ENCODE measurements at places on chromosomes 2 and 18. TPM values are rescaled to one million over a fixed set of nuclear protein-coding genes. Genes with fewer than 3 reads are reported as not detected.

The GPR17 gene
- not detected for total RNA-seq

The GALNT14 gene
- total RNA-seq: not detected

The MAB21L4 gene
- not detected for total RNA-seq

The SF3B6 gene
- total RNA-seq: 26.9 TPM

The IL36G gene
- not detected for total RNA-seq

The SLC30A3 gene
- 7.6 TPM for total RNA-seq

DNA sequence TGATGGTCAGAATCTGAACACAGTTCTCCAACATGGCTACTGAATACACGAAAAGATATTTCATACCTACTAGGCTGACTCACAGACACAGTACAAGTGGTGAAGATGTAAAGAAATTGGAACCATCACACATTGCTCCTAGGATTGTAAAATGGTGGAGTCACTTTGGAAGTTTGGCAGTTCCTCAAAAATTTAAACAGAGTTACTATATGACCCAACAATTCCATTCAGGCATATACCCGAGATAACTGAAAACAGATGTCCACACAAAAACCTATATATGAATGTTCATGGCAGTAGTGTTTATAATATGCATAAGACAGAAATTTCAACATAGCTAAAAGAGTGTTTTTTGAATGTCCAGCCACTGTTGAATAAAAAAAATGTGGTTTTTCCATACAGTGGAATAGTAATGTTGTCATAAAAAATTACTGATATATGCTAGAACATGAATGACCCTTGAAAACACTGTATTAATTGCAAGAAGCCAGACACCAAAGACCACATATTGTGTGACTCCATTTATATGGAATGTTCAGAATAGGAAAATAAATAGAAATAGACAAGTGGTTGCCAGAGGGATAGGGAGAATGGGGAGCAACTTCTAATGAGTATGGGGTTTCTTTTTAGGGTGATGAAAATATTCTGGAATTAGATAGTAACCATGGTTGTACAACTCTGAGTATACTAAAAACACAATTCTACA lies 10.1 kb downstream of the RMP24 start:
- no peak overlapping the region for H3K27ac ChIP-seq
- DNase-seq: no peak
- no peaks in the 10 kb centered on the region for H3K27me3 ChIP-seq
- H3K4me3 ChIP-seq: no peak overlapping the region
- H3K36me3 ChIP-seq: peaks cover 22% of the 10 kb centered on the region
- H3K4me1 ChIP-seq: no peaks in the 10 kb centered on the region

GRCh38 chr2:241842620-241843211 lies 16.0 kb downstream of the PDCD1 start:
- H3K4me1 ChIP-seq: peaks cover 8% of the 10 kb centered on the region
- no peak overlapping the region for H3K4me3 ChIP-seq
- peak; percentile 64 for DNase-seq
- peak overlapping the region; percentile 36 for H3K27ac ChIP-seq

DNA sequence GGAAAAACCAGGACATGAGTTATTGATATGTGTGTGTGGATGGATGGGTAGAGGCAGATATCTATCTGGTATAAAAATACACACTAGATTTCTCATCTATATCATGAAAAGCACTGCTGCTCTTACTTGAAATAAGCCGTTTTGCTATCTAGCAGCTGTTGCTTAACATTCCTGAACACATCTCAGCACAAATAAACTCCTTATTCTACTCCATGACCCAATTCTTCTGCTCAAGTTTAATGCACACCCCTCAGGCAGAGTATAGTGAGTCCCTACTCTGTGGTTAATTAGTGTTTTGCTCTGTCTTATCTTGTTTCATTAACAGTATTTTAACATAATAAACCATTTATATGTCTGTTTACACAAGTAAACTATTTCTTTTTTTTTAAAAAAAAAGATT lies 134.2 kb downstream of the CBLN2 start:
- no peak overlapping the region for H3K4me3 ChIP-seq
- no peaks in the 10 kb centered on the region for H3K27me3 ChIP-seq
- no peak for DNase-seq
- H3K4me1 ChIP-seq: no peaks in the 10 kb centered on the region

GRCh38 chr2:191713837-191714236 lies 35.9 kb downstream of the NABP1 start:
- no peaks in the 10 kb centered on the region for H3K27me3 ChIP-seq
- no peaks in the 10 kb centered on the region for H3K4me1 ChIP-seq
- no peak overlapping the region for H3K4me3 ChIP-seq
- no peak for DNase-seq
- no peaks in the 10 kb centered on the region for H3K36me3 ChIP-seq

- no peak overlapping the region for H3K27ac ChIP-seq
- H3K36me3 ChIP-seq: no peaks in the 10 kb centered on the region
- H3K4me1 ChIP-seq: no peaks in the 10 kb centered on the region
- DNase-seq: no peak
- no peaks in the 10 kb centered on the region for H3K27me3 ChIP-seq
Measured at GRCh38 chr18:49591775-49592174, 29.9 kb downstream of the LIPG start.

GRCh38 chr18:50410008-50410407 lies 35.2 kb downstream of the SKA1 start:
- H3K4me1 ChIP-seq: no peaks in the 10 kb centered on the region
- DNase-seq: no peak
- H3K36me3 ChIP-seq: no peaks in the 10 kb centered on the region
- no peak overlapping the region for H3K4me3 ChIP-seq

DNA sequence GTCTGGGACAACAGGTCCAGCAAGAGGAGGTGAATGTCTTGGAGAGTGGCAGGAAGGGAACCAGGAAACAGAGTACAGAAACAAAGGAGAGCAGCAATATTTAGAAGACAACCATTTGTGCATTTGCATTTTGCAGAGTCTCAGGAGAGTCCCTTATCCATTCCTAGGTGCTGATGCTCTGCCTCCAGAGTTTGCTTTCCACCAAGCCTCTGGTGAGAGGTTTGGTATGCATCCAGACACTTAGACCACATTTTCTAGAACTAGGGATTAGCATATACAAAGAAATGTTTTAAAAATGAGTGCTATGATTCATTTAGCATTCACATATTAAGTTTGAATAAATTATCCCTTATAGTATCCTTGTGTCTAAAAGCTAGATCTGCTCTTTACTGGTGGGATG lies 18.5 kb upstream of the LRATD1 start:
- no peak overlapping the region for H3K27ac ChIP-seq
- H3K27me3 ChIP-seq: no peaks in the 10 kb centered on the region
- H3K4me3 ChIP-seq: no peak overlapping the region
- no peaks in the 10 kb centered on the region for H3K36me3 ChIP-seq
- no peak for DNase-seq

DNA sequence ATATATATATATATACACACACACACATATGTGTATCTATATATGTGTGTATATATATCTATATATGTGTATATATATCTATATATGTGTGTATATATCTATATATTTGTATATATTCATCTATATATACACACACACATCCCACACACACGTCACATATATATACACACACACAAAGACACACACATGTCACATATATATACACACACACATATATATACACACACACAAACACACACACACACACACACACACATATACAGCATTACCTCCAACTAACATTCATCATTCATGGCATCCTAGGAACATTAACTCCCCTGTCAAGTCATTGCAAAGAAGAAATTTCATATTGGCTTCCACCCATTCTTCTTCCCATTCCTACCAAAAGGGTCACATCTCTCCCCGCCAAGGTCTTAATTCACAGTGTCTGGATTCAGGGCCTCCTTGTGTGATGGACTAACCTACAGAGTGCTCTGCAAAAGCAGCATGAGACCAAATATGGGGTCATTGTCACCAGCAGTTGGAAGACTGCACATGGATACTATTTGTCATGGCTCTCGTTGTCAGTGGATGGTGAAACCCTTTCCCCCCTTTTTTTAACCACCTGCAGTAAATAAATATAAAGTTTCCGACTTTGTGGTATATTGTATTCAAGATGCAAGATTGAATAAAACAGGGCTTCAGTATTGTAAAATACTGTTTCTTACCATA lies 67.0 kb downstream of the IRS1 start:
- DNase-seq: no peak
- H3K36me3 ChIP-seq: no peaks in the 10 kb centered on the region
- H3K4me3 ChIP-seq: no peak overlapping the region
- H3K4me1 ChIP-seq: no peaks in the 10 kb centered on the region
- no peak overlapping the region for H3K27ac ChIP-seq
- H3K27me3 ChIP-seq: no peaks in the 10 kb centered on the region

DNA sequence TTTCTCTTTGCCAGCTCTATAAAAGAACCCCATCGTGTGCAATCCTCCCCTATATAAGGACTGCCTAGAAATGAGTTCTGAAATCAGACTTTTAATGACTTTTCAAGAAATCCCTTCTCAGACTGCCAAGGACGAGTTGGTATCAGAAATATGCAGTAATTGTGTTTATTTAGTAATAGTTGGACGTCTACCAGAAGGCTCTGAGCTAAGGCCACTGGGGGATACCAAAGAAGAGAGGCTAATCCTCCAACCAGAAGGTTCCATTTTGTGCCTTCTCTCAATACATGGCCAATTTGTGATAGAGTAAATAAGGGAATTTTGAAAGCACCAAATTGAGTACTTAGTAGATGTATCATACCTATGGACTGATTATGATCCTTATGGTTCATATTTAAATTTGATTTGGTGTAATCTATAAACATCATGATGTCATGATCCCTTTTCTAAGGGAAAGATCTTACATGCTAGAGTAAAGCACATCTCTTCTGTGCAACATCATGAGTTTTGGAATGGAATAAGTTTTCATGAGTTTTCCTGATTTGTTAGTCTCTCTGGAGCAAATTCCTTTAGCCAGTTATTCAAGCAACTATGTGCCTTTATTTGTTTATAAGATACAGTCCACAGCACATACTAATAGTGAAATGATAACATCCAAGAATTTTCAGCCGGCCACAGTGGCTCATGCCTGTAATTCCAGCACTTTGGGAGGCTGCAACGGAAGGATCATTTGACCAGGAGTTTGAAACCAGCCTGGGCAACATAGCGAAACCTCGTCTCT lies 82.2 kb upstream of the LTBP1 start:
- H3K4me3 ChIP-seq: no peak overlapping the region
- no peak for DNase-seq
- H3K36me3 ChIP-seq: no peaks in the 10 kb centered on the region

- no peaks in the 10 kb centered on the region for H3K36me3 ChIP-seq
- H3K27ac ChIP-seq: no peak overlapping the region
- no peak for DNase-seq
Measured at GRCh38 chr2:157439824-157440186, 4.1 kb downstream of the CYTIP start.

DNA sequence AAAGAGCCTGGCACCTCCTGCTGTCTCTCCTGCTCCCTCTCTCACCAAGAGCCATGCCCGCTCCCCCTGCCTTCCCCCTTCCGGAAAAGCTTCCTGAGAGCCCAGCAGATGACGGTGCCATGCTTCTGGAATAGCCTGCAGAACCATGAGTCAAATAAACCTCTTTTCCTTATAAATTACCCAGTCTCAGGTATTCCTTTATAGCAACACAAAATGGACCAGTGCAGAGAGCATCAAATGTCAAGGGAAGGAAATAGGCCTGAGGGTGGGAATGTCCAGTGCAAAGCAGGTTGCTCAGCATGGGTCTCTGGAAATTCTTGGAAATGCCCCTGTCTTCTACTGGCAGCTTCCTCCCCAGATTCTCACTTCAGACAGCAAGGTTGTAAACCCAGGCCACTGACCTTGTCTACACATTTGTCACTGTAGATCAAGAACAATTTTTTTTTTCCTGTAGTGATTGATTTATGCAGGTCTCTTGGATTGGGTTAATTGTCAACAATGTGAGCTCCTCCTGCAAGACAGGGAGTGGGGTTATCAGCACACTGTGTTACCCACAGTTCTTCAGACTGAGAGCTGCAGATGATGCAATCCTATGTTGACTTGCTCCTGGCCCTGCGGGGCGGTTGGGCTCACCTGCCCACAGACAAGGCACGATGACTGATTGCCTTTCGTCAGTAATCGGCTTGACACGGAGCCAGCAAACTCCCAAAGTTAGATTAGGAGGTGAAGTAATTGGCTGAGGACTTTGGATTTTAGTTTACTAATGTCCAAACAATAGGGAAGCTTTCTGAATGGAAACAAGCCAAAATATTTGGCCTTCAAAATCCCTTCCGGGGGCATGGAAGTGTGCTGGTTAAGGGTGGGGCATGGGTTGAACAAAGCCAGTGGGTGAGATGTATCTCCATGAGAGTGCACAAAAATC lies 5.4 kb upstream of the BOD1L2 start:
- H3K4me3 ChIP-seq: no peak overlapping the region
- no peak for DNase-seq
- no peaks in the 10 kb centered on the region for H3K4me1 ChIP-seq
- no peak overlapping the region for H3K27ac ChIP-seq
- H3K36me3 ChIP-seq: no peaks in the 10 kb centered on the region

DNA sequence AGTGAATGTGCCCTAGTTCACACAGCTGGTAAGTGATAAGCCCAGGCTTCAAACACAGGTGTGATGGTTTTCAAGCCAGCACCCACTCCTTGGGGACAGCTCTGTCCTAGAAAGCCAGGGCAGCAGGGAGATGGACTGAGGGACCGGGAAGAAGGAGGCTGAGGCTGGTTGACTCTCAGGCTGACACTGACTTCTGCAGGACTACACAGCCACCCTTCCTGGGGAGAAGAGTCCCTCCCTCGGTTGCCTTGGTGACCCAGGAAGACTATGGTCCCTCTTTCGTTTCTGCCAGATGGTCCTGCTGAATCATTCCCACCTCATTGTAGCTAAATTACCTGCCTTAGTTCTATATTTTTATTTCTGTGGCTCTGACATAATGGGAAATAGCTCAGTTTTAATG lies 11.3 kb upstream of the FSHR start:
- H3K36me3 ChIP-seq: no peaks in the 10 kb centered on the region
- no peak overlapping the region for H3K27ac ChIP-seq
- H3K27me3 ChIP-seq: no peaks in the 10 kb centered on the region
- DNase-seq: no peak
- H3K4me3 ChIP-seq: no peak overlapping the region
- H3K4me1 ChIP-seq: no peaks in the 10 kb centered on the region

- peak within 1 kb of the TSS; percentile 94 for H3K4me3 ChIP-seq
- H3K27ac ChIP-seq: peak within 1 kb of the TSS; percentile 92
- H3K4me1 ChIP-seq: no peaks in the 10 kb centered on the region
Measured at GRCh38 chr2:69741575-69742321, at the start of gene ANXA4. Gene ANXA4 (plus strand): TSS chr2:69742134. CDS start chr2:69781566, 39,432 bp downstream.

- DNase-seq: no peak
- peaks cover 43% of the 10 kb centered on the region for H3K4me1 ChIP-seq
- H3K27me3 ChIP-seq: no peaks in the 10 kb centered on the region
- H3K4me3 ChIP-seq: no peak overlapping the region
- H3K36me3 ChIP-seq: no peaks in the 10 kb centered on the region
- H3K27ac ChIP-seq: no peak overlapping the region
Measured at GRCh38 chr2:237312021-237312755, 101.8 kb downstream of the COL6A3 start.

- no peak for DNase-seq
- H3K4me3 ChIP-seq: no peak overlapping the region
- no peaks in the 10 kb centered on the region for H3K4me1 ChIP-seq
- no peaks in the 10 kb centered on the region for H3K36me3 ChIP-seq
- no peaks in the 10 kb centered on the region for H3K27me3 ChIP-seq
Measured at GRCh38 chr18:67428805-67429204, 87.7 kb downstream of the DSEL start.

Measured in ascending aorta (tissue), 2 donors.